Amniotic stem cell (primary cell): ENCODE measurements at places on chromosomes 4 and X.

DNA sequence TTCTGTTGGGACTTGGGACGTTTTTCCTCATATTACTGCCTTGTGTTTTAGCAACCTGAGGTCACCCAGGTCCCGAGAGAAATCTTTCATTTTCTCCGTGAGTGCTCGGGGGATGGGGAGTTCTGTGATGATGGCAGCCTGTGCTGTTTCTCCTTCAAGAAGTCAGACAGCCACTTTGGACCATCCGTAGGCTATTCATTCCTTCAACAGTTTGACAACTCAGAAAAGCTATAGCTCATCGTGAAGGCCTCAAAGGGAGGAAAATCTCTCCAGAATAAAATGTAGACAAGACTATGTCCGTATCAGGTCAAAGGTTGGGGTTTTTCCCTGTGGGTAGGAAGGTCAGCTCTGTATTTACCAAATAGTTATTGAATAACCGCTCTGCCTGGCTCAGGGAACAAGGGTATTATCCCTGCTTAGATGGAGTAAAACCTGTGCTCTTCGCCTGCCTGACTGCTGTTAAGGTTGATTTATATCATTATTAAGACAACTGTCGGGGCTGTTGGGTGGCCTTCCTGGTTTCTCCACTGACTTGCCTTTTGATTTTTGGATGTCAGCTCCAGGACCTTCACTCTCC is 36.6 kb downstream of the FAM114A1 start:
- no peak for DNase-seq

DNA sequence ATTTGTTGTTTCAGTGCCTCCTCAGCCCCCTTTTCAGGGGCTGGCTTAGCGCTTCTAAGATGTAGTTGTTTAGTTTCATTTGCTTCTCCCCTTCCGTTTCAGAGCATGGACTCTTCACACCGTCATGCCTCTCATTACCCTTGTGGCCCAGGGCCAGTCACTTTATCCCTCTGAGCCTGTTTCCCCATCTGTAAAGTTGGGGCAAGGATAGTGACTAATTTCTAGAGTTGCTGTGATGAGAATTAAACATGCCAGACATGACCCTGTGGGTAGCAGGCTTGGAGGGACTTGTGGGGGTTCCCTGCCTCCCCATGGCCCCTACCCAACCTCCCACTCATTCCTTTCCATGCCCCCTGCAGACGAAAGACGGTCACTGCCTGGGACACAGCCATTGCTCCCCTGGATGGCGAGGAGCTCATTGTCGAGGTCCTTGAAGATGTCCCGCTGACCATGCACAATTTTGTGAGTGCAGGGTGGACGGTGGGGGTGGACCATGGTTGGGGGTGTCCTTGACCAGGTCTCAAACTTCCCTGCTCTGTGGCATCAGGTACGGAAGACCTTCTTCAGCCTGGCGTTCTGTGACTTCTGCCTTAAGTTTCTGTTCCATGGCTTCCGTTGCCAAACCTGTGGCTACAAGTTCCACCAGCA is 3.6 kb downstream of the ARAF start:
- no peak for DNase-seq

DNA sequence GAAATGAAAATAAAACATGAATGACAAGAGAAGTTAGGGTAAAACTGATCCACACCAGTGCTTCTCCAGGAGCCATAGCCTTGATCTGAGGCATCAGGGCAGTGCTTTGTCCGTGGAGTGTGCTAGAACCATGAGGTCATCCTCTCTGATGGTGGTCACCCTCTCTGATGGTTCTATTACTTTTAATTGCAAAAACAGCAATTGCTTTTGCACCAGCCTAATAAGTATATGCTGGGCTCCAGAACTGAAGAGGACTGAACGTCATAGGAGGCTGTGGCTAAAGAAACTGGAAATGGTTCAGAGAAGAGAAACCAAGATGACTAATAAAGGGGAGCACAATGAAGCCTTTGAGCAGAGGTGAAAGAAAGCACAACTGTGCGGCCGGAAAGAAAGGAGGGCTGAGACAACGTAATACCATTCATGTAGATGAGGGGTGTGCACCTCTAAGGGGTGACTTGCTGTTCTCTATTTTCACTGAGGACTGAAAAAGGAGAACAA is 17.0 kb upstream of the TMEM154 start:
- DNase-seq, result no peak

GRCh38 chr4:32789026-32789608 is 2068.9 kb downstream of the PCDH7 start:
- peak; percentile 66 for DNase-seq

GRCh38 chr4:20565075-20565721 is 135.1 kb upstream of the PACRGL start:
- no peak for DNase-seq

DNA sequence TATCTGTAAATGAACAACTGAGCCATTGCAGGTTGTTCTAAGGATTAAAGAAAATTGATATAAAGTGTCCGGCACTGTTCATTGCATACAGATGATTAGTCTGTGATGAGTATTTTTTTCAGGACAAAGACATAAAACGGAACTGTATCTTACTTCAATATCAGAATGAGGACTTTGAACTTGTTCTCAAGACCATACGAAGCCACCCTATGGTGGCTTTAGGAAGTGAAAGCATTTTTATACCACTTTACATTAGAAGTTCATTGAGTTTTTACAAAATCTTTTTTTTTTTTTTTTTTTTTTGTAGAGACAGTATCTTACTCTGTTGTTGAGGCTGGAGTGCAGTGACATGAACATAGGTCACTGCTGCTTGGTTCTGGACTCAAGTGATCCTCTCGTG is 45.2 kb upstream of the TRIM2 start:
- no peak for DNase-seq

GRCh38 chrX:41421071-41421729 is 25.9 kb upstream of the NYX start:
- no peak for DNase-seq

- no peak for DNase-seq
These were observed 83.9 kb upstream of the MAP3K15 start for GRCh38 chrX:19599253-19599652.

GRCh38 chrX:136999024-136999423 is 34.8 kb downstream of the GPR101 start:
- no peak for DNase-seq

GRCh38 chr4:182280436-182281111 is 37.4 kb downstream of the TENM3 start:
- no peak for DNase-seq

GRCh38 chrX:3690140-3690539 is 23.3 kb downstream of the PRKX start:
- no peak for DNase-seq

DNA sequence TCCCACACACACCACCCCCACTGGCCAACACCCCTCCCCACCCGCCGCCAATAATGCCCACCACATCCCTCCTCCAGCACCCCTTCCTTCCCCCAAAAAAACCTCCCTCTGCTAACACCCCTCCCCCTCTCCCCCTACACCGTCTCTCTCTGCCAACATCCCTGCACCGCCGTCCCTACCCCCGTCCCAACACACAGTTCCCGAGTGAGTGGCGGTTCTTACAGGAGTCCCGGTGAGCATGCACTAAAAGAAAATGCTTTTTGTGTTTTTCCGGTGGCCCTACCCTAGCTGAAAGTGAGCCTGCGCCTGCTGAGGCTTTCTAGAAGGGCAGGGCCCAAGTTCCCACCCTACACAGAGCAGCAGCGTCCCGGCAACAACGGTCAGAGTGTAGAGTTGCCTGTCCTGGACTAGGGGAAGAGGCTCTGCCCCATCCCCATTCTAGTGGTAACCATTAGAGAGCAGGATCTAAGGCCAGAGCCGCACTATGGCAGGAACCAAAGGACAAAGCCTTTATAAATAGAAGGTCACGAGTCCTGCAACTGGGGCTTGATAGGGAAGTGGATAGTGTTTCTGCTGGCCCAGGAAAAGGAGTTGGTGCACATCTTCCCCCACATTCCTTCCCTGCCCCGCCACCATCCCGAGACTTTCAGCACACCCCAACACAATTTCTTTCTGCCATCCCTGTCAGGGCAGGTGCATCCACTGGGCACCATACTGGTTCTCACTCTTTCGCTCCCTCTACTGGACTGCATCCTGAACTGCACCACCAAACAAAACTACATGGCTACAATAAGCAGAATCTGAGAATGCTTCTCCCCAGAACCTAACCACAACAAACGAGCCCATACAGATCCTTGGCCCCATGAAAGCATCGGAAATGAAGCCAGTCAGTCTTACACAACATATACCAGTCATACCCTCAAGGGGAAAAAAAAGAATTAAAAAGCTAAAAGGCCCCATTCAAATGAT is 78.1 kb upstream of the PAGE3 start:
- no peak for DNase-seq

DNA sequence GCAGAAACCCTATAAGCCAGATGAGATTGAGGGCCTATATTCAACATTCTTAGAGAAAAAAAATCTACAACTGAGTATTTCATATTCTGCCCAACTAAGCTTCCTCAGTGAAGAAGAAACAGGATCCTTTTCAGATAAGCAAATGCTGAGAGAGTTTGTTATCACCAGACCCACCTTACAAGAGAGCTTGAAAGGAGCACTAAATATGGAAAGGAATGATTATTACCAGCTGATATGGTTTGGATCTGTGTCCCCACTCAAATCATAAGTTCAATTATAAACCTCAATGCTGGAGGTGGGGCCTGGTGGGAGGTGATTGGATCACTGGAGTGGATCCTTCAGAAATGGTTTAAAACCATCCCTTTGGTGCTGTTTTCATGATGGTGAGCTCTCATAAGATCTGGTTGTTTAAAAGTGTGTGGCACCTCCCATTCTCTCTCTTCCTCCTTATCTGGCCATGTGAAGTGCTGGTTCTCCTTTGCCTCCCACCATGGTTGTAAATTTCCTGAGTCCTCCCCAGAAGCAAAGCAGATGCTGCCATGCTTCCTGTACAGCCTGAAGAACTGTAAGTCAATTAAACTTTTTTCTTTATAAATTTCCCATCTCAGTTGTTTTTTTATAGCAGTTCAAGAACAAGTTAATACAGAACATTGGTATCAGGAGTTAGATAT is 144.2 kb downstream of the MSN start:
- DNase-seq, result no peak

DNA sequence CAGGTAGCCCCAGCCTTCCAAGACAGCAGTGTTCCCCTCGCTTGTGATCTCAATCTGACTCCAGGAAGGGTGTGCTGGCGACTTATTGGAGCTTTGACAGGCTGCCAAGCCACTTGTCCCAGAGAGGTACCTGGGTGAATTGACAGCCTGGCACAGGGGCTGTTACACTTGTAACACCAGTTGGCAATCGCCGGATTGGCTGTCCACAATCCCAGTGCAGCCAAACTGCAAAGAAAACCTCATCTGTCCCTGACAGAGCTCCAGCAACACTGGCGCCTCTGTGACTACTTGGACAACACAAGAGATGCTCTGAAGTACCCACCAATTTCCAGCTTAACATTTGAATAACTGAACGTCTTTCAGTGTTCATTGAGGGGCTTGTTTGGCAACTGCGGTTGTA is 76.8 kb upstream of the PRPS1 start:
- no peak for DNase-seq

- DNase-seq, result no peak
These were observed 39.4 kb downstream of the CENPU start for GRCh38 chr4:184694412-184694956.

- DNase-seq, result no peak
These were observed 621.1 kb downstream of the BCOR start for GRCh38 chrX:39476604-39477021.

DNA sequence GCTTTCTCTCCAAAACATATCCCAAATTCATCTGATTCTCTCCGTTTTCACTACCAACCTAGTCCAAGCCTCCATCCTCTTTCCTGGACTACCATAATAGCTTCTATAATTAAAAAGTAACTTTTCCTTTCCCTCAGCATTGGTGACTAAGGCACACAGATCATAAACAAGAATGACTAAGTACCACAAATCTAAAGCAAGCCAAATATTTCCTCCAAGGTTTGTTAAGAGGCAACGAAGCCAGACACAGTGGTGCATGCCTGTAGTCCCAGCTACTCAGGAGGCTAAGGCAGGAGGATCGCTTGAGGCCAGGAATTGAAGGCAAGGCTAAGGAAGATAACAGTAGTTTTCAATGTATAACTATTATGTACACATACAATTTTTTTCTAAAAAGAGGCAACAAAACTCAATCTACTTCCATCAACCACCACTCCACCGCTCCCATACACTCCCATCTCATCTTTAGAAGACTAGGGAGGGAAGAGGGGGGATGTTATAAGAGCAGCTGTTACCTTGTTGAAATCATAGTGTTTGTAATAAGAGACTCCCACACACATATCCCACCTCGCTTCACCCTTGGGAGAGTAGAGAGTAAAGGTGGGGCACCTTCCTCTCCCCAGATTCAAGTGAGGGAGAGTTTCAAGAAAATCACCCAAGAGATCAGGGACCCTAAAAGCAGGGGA is 4.2 kb upstream of the JCHAIN start:
- no peak for DNase-seq

DNA sequence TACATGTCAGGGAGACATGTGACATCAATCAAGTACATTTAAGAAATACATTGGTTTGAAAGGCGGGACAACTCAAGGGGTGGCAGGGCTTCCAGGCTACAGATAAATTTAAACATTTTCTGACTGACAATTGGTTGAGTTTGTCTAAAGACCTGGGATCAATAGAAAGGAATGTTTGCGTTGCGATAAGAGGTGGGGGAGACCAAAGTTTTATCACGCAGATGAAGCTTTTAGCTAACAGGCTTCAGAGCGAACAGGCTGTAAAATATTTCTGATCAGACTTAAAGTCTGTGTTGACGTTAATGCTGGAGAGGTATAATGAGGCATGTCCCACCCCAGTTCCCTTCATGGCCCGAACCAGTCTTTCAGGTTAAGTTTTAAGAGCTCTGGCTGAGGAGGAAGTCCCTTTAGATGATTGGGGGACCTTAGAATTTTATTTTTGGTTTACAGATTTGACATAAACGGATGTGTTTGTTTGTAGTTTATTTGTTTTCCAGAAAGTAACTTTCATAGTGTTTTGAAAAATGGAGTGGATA is 346.7 kb upstream of the RASGEF1B start:
- no peak for DNase-seq

DNA sequence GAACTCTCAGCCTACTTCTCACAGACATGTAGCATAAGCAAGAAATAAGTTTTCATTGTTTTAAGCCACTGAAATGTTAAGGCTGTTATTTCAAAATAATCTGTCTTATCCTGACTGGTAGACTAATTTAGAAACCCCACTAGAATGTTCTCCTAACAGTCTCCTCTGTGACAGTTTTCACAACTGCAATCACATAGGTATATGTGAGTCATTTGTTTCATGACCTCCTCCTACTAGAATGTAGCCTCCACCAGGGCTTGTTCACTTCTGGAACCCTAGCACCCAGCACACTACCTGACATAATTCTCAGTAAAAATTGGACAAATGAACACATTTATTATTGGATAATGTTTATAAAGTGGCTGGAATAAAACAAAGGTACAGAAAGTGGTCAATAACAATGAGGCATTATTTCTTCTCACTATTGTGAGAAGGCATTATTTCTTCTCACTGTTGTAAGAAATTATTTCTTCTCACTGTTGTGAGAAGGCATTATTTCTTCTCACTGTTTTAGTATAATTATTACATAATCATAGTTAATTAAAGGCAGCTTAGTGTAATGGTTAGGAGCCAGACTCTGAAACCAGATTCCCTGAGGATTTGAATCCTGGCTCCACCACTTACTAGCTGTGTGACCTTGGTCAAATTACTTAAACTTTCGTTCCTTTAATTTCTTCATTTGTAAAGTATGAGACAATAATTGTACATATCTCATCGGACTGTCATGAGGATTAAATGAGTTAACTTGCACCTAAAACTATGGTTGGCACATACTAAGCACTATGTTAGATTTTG is 251.5 kb downstream of the RASL11B start:
- DNase-seq, result no peak

- DNase-seq, result no peak
These were observed 42.7 kb downstream of the TMEM150C start for GRCh38 chr4:82519072-82519471.
